Stimulated activated naive CD4-positive, alpha-beta T cell treated with Interleukin-2 at 50 U/mL for 16 hours (primary cell): ENCODE measurements at places on chromosomes 6 and 20.

DNA sequence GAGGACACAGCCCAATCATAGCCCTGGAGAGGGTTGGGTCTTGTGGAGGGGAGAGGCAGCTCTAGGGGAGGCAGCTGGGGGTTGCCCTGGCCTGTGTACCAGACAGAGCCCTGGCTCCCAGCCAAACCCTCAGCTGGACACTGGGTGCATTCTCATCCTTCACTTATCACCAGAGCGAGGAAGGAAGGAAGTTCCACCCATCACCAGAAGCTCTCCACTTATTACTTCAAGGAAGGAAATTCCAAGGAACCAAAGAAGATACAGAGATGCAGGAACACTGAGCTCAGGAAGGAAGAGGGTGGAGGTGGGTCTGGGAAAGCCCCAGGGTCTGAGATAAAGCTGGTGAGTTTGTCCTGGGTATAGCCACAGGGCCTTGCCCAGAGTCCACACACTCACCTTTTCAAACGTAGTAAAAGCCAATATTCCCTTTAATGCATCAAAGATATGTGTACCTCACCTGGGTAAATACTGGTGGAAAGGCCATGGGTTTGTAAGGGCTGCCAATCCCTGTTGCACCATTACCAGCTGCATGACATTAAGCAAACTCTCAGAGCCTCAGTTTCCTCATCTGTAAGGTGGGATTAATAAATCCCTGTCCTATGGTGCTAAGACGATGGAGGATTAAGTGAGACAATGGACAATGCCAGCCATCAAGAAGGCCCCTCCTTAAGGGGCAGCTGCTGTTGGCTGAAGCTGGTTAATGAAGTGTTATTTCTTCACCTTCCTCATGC lies 109.7 kb upstream of the NAA20 start:
- DNase-seq: no peak

- DNase-seq: no peak
Observed at GRCh38 chr20:40491009-40491590, 197.9 kb downstream of the MAFB start.

DNA sequence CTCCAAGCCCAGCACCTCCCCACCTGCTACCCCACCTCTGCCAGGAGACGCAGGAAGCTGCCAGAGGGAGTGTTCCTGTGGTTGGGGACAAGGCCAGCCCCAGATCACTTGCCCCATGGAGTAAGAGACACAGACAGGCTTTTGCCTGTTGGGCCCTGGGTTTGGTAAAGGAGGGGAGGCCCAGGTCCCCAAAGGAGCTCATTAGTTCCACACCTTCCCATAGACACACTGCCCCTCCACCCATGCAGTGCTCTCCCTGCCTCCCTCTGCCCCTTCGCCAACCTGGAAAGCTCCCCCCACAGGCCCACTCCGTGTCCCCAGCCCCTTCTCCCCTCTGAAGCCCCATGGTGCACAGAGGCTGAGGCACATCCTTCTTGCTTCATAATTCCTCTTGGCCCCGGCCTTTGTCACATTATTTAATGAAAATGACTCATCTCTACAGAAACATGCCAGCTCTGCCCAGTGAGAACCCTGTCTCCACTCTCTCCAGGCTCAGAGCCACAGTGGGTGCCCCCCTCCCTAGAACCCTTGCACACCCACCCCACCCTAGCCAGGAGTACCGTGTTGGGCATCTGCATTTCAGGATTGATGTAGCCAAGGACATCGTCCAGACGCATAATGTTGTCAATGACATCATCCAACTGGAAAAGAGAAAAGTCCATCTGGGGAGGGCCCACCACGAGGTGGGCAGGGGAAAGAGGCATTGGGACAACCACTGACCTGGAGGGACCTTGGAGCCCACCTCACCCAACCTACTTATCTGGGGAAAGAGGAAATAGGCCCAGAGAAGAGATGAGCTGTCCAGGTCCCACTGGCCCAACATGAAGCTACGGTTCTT lies 46.0 kb downstream of the TFEB start:
- no peak for DNase-seq

DNA sequence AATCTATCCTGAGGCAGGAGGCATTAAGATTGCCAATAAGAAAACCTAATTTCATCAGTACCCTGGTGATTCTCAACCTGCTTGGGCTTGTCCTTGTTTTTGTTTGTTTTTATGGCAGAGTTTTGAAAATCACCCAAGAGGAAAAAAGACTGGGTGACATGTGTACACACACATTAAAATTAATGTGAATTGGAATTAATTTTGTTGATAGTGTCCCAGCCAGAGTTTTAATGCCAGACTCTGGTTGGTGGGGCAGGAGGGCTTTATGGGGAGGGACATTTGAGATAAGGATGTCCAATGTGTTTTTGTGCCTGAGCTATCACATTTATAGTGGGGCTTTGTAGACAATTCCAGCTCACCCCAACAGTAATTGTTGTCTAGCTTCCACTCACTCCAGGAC lies 184.6 kb downstream of the ID4 start:
- no peak for DNase-seq

GRCh38 chr20:2300420-2300819 lies 4.6 kb downstream of the TGM3 start:
- no peak for DNase-seq

DNA sequence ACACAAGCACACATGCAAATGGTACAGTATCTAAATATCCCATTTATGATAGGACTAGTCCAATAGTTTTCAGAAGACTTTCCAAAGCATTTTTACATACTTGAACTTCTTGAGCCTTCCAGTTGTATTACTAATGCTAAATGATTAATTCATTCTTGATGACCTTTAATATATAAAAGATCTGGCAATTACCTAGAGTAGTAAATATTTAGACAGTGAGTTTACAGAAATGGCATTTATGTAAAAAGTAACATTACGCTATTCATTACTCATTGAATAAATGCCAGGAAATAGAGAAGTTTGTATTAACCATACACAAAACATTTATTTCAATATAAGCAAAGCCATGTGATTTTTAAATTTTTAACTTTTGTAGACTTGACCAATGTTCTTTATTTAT lies 158.8 kb downstream of the DST start:
- DNase-seq: no peak

DNA sequence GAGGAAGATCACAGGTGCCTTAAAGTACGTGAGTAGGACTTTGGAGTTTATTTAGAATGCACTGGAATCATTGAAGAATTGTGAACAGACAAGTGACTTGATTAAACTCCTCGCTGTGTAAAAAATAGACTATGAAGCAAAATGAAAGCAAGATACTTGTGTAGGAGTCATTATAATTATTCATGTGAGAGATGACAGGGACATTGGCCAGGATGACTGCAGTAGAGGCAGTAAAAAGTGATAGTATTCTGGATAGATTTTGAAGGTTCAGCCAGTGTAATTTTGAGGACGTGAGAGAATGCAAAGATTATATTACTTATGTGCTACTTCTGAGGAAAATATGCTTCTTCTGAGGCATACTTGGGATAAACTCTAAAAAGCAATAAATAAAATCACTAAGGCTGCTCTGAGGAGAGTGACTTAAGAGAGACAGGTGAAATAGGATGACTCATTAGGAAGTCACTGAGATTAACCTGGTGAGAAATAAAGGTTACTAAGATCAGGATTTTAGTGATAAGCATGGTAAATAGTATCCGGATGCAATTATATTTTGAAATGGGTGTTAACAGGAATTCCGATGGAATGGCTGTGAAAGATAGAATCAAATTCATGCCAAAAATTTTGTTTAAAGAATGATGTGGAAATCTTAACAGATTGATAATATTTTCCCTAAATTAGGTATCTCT lies 202.0 kb downstream of the CENPW start:
- DNase-seq: no peak

- DNase-seq: no peak
Observed at GRCh38 chr6:12158686-12159415, 131.3 kb upstream of the EDN1 start.

- no peak for DNase-seq
Observed at GRCh38 chr6:37492236-37492972, 7.3 kb downstream of the CCDC167 start.

DNA sequence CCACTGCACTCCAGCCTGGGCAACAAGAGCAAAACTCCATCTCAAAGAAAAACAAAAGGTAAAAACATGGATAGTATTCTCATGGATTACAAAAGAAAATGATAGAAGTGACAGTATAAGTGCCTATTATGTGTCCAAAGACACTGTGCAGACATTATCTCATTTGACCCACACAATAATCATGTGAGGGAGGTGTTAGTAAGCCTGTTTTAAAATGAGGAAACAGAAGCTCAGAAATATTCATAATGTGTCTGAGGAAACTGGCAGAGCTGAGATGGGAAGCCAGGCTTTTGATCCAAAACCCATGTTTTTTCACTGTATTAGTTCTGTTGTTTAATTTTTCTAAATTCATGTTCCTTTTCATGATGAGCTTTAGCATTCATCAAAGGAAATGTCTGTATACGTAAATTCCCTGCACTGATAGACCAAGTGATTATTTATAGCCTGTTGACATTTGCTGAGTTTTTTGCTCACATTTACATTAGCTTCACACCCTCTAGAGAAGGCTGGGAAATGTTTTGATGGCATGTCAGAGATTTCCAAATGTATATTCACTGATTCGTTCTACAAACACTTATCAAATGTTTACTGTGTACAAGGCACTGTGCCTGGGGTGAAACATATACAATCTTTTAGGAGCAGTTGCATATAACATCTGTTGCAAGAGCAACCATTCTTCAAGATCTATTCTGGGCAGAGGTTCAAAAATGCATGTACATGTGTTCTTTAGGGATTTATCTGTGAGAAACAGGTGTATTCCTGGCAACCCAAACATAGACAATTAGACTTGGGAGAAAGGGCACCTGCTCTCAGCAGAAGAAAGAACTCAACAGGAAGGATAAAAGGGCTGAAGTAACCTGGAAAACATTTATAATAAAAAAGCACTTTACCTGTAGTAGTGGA lies 331.5 kb downstream of the SAMD5 start:
- no peak for DNase-seq

GRCh38 chr6:14626556-14626955 lies 509.0 kb downstream of the CD83 start:
- no peak for DNase-seq

DNA sequence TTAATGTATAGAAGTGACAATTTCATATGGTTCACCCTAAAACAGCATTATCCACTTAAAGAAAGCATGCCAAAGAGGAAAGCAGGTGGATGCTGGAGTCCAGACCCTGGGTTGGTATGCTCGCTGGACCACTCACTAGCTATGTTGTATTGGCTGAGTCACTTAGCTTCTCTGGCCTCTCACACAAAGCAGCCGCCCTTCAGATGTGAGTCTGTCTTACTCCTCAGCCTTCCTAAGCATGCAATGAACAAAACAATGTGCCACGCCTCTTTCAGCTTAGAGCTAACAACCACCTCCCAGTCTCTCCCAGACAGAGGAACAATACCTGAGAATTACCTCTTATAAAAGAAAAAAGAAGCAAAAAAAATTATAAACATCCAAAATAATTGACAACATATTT lies 29.4 kb downstream of the SIM1 start:
- DNase-seq: no peak

DNA sequence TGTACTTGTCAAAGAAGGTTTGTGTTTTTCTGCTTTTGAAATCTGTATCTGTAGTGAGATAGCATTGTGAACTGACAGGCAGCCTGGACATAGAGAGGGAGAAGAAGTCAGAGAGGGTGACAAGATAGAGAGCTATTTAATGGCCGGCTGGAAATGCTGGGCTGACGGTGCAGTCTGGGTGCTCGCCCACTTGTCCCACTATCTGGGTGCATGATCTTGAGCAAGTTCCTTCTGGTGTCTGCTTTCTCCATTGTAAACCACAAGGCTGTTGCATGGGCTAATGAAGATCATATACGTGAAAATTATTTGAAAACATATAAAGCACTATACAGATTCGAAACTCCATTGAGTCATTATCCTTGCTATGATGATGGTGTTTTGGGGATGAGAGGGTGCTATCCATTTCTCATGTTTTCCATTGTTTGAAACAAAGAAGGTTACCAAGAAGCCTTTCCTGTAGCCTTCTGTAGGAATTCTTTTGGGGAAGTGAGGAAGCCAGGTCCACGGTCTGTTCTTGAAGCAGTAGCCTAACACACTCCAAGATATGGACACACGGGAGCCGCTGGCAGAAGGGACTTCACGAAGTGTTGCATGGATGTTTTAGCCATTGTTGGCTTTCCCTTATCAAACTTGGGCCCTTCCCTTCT lies 18.4 kb downstream of the CD83 start:
- DNase-seq: no peak
